ENCODE measurements at places on chromosomes 4 and X. TPM values are rescaled to one million over a fixed set of nuclear protein-coding genes. Genes with fewer than 3 reads are reported as not detected.

DNA sequence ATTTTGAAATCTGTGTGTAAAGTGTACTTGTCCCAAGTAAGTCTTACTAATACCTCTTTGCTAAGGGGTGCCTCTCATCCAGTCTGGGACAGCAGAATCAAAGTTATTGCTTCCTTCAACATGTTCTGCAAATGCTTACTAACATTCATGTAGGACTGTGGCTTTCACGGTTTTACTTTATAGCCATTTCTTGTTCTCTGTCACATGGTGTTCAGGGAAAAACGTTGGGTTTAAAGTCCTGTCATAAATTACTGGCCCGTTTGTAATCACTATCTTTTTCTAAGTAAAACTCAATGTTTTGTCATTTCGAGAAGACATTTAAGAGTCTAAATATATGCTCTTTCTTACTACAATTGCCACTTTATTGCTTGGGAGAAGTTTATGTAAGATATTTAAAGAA lies 321.1 kb downstream of the STIM2 start:
- DNase-seq: no peak

GRCh38 chr4:183591301-183591700 lies 67.7 kb downstream of the RWDD4 start:
- DNase-seq: no peak

DNA sequence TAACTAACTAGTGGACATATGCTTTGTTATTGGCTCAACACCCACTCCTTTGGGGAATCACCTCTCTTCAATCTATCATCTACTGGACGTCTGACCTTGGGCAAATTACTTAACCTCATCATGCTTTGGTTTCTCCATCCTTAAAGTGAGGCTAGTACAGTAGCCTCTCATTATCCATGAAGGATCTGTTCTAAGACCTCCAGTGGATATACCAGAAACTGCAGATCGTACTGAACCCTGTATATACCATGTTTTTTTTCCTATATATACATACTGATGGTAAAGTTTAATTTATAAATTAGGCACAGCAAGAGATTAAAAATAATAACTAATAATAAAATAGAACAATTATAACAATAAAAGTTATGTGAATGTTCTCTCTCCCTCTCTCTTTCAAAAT lies 56.2 kb downstream of the HMGB3 start:
- no peak for DNase-seq

MAOB gene
- total RNA-seq: 1.0 TPM

- DNase-seq: peak; percentile 76
These were observed 999.0 kb upstream of the ADGRL3 start for GRCh38 chr4:60201052-60201673.

Data from GM23338 (cell line).